ENCODE measurements at places on chromosomes 12 and 14.

DNA sequence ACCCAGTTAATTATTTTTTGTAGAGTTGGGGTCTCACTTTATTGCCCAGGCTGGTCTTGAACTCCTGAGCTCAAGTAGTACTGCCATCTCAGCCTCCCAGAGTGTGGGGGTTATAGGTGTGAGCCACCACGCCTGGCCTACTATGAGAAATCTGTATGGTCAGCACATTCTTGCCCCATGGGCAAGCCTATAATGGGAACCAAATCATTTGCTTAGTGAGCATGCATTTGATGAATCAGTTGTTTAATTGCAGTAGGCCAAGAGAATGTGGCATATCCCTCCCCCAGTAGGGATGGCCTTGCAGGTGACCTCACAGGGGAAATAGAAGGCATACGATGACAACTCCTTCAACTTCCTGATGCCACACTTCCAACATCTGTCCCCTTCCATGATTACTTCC is 122.7 kb downstream of the DIP2B start:
- H3K36me3 ChIP-seq: peaks cover 29% of the 10 kb centered on the region
- no peak overlapping the region for H3K4me3 ChIP-seq
- no peak for DNase-seq
- peaks cover 19% of the 10 kb centered on the region for H3K4me1 ChIP-seq

DNA sequence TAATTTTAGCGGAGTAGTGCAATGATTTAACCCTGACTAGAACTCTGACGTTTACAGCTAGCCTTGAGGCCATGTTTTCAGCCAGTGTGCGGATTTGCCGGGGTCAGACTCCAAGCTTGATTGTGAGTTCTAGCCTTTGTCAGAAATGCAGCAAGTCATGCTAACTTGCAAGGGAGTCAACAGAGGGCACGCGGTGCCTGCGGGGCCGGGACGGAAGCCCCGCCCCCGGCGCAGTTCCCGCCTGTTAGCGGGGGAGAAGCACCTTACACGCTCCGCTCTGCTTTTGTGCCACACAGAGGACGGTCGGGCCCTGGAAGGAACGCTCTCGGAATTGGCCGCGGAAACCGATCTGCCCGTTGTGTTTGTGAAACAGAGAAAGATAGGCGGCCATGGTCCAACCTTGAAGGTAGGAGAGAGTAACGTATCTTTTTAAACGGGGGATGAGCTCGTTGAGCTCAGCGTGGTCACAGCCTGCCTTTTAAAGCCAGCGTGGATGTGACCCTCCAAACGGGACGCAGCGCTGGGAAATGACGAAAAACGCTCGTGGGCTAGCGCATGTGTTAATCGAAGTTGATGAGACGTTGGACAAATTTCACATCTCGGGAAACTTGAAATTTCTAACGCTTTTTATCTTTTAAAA is 14.8 kb upstream of the EID3 start:
- peaks cover 3% of the 10 kb centered on the region for H3K36me3 ChIP-seq
- H3K27me3 ChIP-seq: no peaks in the 10 kb centered on the region

DNA sequence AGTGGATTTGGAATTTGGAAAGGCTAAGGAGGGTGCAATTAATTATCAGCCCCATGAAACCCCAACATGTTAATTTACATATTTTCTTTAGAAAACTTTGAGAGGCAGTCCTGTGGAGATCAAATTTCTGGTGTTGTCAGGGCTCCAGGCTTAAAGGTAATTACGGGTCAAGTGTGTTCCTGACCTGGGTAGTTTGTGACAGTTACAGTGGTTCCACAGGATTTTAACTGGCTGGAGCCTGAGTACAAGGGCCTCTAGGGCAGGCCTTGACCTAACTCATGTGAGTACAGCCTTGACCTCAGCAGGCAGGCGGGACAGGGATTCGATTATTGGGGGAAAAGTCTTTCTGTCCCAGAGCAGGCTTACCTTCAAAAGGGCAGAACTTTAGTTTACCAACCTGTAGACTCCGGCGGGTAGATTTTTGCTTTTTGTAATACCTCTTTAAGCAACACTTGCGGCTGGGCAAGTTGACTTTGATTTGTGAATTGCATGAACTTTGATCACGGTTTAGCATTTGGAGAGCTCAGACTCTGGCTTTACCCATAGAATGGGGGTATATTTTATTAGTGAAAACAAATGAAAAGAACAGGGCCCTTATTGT is 8.4 kb upstream of the PPTC7 start:
- no peak overlapping the region for H3K4me3 ChIP-seq
- no peaks in the 10 kb centered on the region for H3K36me3 ChIP-seq
- no peaks in the 10 kb centered on the region for H3K27me3 ChIP-seq
- H3K27ac ChIP-seq: peak overlapping the region; percentile 26
- DNase-seq: no peak

DNA sequence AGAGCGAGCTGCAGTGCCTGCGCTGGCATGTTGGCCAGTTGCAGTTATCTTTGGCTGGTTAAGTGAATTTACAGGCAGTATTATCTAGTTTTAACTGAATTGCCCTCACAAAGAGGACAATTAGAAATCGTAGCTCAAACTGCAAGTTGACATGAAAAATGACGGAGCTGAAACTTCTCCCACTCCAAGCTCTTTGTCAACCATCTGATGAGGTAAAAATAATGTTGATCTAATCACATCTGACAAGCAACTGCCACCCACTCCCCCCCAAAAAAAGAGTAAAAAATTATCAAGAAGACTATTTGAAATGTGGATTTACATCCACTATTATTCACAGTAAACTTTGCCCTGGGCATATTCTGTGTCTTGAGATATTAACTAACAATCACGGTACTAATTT is 84.7 kb upstream of the VASH1 start:
- H3K4me3 ChIP-seq: no peak overlapping the region
- DNase-seq: no peak
- H3K27me3 ChIP-seq: peaks cover 11% of the 10 kb centered on the region
- no peaks in the 10 kb centered on the region for H3K4me1 ChIP-seq

- H3K4me1 ChIP-seq: peaks cover 2% of the 10 kb centered on the region
- H3K36me3 ChIP-seq: no peaks in the 10 kb centered on the region
- no peak overlapping the region for H3K27ac ChIP-seq
Observed at GRCh38 chr14:36020120-36021029, 156.1 kb downstream of the PTCSC3 start.
